ENCODE measurements at places on chromosomes 13 and 19. TPM values are rescaled to one million over a fixed set of nuclear protein-coding genes. Genes with fewer than 3 reads are reported as not detected.

DNA sequence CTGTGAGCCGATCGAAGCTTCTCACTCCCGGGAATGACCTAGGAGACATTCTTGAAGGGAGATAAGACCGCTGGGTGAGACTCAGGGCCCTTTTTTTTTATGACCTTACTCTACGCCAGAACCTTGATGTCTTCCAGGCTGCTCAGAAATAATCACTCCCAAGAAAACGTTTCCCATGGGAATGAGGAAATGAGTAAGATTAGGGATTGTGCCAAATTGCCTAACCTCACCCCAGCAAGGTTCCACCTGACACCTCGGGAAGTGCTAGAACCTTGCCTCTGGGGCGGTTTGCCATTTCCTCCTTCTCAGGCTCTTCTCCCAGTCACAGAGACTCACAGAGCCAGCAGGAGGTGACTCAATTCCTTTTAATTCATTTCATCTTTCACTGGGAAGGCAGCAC lies 2.3 kb downstream of the SLC46A3 start:
- DNase-seq: peak; percentile 59

DNA sequence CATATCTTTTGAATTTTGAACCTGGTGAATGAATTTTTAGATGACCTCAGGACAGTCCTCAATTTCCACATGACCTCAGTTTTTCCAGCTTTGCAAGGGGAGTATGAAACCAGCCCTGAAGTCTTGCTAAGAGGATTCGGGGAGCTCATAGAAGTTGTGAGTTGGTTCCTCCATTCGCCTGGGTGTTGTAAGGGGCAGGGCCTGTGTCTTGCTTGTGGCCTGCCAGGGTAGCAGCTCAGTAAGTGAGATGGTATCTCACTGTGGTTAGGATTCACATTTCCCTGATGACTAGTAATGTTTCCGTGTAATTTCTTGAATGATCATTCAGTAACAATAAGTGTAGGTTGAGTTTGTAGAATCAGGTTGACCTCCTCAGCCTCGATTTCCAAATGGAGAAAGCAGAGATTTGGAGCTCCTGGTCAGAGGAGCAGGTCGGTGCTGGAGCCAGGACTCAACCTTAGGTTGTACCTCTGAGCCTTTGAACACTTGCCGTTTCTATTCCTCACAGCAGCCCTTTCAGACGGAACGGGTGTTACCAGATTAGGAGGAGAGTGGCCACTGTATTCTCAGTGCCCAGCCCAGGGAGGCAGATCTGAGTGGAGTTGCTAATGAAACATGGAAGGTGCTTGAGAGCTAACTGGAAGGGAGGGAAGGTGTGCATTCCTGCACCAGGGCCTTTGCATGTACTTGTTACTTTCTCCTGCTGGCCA lies 14.6 kb downstream of the NACC1 start:
- no peak for DNase-seq

- no peak for DNase-seq
Measured at GRCh38 chr13:30039511-30039911, 189.1 kb upstream of the UBL3 start.

The ZNF497 gene
- total RNA-seq: 0.37 TPM

The SPC24 gene
- total RNA-seq: 3.4 TPM

Measured in left cardiac atrium (tissue), 4 donors.